Stimulated activated naive CD4-positive, alpha-beta T cell treated with Interleukin-2 at 50 U/mL for 16 hours (primary cell): ENCODE measurements at places on chromosomes 1 and 21.

DNA sequence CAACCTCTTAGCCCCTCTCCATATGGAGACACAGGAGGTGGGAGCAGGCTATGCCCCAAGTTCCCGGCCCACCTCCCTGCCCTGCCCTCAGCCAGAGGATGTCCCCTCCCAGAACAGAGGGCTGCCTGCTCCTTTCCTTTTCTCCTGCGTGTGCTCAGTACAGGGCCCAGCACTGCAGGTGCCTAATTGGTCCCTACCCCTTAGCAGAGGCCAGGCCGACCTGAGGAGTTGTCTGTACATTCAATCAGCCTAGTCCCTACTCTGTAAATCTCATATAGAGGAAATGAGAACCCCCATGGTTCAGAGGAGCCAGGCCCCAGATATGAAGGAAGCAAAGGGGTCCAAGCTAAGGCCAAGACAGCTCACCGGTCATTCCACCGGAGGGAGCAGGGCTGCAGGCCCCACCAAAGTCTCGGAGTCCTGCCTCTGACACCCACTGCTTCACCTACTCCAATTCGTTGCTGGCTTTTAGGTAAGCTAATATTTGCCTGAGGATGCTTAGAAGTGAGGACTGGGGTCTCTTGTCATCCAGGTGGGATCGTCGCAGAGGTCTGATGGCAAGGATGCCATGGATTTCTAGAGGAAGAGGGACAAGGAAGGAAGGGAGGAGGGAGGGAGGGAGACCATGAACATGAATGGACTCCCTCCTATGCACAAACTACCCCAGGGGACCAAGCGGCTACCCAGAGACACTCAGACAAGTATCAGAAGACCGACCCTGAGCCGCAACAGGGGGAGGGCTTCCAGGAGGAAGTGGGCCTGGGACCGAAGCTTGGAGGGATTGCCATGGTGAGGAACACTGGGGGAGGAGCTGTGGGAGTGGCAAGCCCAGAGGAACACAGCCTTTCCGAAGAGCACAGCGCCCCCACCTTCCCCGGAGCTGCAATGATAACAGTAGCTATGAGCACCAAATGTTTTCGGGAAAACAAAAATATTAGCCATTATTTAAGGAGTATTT, 30.4 kb upstream of the FOXO6 start:
- DNase-seq = no peak

DNA sequence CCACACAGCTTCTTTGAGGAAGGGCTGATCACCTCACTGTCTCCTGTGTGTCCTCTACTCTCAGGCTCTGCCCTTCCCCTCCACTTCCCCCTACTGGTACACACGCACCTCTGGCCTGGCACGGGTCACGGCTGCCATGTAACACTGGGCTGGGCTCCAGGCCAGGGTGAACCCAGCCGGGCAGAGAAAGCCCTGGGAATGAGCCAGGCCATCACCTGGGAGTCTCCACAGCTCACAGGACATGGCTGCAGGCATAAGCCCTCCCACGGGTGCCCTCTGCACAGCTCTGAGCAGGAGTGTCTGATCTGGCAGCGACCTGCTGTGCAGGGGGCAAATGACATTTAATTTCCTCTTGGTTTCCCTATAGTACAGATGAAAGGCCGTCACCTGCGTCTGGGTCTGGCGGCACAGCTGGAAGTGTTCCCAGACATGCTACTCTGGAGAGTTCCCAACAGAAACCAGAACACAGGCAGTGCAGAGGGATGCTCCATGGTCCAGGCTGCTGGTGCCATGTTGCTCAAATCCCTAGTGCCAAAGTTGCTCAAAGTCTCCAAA, 61.2 kb downstream of the ERI3 start:
- DNase-seq = no peak

- no peak for DNase-seq
Measured at GRCh38 chr1:62849031-62849430, 65.1 kb downstream of the ATG4C start.

DNA sequence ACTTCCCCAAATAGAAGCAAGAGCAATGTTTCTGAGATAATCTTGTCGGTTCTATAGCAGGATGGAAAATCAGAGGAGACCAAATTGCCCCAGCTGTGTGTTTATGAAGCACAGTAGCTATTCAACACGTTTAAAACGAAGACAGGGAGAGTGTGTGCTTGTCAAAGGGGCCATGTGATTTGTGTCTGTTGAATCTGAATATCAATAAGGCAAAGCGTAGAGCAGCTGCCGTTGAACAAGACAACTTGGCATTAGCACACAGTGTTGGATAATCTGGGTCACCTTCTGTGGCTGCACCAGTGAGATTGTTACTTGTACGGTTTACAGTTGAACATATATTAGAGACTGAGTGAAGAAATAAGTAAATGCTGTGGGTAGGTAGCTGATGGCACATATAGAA, 1.0 kb downstream of the CRB1 start:
- no peak for DNase-seq

DNA sequence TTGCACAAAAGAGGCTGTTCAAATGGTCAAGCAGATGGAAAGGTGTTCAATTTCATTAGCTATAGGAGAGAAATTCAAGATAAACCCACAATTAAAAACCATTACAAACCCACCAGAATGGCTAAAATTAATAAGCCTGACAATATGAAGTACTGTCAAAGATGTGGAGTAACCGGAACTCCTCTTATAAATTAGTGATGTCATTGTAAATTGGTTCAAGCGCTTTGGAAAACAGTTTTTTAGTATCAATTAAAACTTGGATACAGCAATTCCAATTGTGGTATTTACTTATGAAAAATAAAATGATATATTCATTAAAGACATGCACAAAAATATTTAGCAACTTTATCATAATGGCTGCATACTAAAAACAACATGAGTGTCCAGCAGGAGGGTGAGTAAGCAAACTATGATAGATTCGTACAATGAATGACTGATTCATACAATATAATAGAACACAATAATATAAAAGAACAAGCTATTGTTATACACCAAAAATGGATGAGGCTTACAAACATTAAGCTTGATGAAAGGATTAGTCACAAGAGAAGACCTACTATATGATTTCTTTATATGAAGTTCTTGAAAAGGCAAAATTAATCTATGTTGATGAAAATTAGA, 38.4 kb upstream of the FGGY start:
- no peak for DNase-seq

GRCh38 chr1:183019860-183020259, 3.4 kb upstream of the LAMC1 start:
- no peak for DNase-seq

DNA sequence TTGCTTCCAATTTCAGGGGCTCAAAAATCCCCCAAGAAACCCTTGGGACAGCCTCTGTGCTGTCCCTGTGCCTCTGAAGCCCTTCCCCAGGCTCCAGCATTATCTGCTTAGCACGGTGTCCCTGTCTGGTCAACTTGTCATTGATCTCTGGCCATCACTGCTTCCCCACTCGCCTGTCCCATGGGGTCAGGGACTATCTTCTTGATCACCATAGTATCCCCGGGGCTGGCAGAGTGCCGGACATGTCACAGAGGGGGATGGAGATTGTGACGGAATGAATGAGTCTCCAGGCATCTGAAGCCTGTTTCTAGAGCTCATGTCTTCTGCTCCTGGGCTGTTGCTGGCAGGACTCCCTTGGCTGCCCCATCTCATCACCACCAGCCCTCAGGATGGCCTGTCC, 99.4 kb upstream of the VAMP3 start:
- no peak for DNase-seq

DNA sequence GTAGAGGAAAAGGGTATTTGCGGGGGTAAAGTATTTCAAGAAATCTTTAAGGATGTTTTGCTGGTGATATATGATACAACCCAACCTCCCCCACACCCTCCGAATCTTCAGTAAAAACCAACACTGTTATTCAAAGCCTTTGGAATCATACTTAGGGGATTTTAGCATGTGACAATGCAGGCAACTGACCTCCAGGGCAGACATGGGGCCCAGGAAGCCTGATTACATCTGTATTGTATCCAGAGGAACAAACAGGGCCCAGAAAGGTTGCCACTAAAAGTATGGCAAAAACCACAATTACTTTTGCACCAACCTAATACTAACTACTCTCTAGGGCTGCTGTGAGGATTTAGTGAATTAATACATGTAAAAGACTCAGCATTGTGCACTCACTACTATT, 43.9 kb upstream of the CNN3 start:
- DNase-seq = no peak

GRCh38 chr21:36297406-36297937, 22.5 kb upstream of the MORC3 start:
- DNase-seq = no peak

DNA sequence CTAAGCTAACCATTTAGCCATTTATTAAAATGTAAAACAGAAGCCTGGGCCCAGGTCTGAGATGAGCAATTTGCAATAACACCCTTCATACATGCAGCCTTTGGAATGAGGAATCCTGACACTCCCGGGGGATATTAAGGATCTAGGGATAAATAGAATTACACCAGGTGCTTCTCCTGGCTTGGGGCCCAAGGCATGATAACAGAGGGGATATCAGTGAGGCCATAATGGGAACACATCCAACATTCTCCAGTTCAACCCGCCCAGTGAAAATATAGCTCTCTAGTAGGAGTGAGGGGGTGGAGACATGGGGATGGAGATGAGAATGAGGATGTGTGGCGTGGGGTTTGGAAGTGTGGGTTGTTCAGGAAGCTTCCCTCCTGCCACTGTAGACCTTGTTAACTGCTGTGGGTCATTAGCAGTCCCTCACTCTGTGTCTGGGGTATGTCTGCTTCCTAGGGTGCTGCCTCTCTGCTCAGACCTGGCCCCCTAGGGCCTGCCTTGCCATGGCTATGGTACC, 57.9 kb upstream of the KANK4 start:
- no peak for DNase-seq

DNA sequence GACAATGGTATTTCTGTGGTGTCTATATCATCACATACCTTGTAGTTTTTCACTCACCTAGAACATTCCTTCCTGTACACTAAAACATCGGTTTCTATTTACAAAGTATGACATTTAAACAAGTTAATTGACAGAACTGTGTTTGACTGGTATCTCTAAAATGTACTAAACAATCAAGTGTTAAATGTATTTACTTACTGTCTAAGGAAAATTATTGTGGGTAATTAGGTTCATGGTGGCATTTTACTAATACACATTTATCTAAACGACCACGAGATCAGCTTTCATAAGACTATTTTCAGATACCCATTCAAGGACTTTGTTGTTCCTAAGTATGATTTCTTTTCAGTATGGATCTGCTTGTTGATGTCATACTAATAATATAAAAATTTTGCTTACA, 115.2 kb downstream of the ADGRL2 start:
- no peak for DNase-seq

- DNase-seq = no peak
Measured at GRCh38 chr1:10380594-10381275, 18.1 kb upstream of the PGD start.

- DNase-seq = no peak
Measured at GRCh38 chr1:200081151-200081968, 53.9 kb downstream of the NR5A2 start.

DNA sequence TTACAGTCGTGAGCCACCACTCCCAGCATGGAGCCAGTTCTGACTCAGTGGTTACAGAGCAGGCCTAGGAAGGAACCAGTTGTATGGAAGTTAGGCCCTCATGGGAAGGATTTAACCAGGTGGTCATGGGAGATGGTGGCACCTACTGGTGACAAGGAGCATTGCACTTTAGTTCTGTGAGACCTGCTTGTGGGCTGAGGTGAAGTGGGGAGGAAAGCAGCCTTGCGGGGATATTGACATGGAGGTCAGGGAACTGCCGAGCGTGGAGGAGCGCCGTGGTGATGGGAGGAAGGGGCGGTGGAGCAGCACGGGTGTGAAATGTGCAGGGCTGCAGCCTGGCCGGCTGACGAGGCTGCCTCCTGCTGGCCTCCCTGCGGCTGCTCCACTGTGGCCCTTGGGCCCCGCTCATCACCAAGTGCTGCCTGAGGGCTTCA, 100.4 kb downstream of the GALNT2 start:
- DNase-seq = peak; percentile 20

GRCh38 chr1:205456868-205457745, 1.3 kb upstream of the BLACAT1 start:
- DNase-seq = no peak

GRCh38 chr1:242761556-242761955, 237.1 kb upstream of the PLD5 start:
- no peak for DNase-seq

GRCh38 chr1:214567481-214567980, 16.1 kb upstream of the PTPN14 start:
- no peak for DNase-seq

DNA sequence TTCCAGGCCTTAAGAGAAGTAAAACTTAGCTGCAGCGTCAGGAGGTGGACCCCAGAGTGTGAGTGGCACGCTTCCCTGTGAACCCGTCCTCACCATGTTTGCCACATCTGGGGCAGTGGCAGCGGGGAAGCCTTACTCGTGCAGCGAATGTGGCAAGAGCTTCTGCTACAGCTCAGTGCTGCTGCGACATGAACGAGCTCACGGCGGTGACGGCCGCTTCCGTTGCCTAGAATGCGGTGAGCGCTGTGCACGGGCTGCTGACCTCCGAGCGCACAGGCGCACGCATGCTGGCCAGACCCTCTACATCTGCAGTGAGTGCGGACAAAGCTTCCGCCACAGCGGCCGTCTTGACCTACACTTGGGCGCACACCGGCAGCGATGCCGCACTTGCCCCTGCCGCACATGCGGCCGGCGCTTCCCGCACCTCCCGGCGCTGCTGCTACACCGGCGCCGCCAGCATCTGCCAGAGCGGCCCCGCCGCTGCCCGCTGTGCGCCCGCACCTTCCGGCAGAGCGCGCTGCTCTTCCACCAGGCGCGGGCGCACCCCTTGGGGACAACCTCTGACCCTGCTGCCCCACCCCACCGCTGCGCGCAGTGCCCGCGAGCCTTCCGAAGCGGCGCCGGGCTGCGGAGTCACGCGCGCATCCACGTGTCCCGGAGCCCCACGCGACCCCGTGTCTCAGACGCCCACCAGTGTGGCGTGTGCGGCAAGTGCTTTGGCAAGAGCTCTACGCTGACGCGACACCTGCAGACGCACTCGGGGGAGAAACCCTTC, 9.3 kb downstream of the ZNF672 start:
- no peak for DNase-seq

GRCh38 chr1:2108213-2108876, 58.1 kb downstream of the PRKCZ start:
- DNase-seq = no peak

DNA sequence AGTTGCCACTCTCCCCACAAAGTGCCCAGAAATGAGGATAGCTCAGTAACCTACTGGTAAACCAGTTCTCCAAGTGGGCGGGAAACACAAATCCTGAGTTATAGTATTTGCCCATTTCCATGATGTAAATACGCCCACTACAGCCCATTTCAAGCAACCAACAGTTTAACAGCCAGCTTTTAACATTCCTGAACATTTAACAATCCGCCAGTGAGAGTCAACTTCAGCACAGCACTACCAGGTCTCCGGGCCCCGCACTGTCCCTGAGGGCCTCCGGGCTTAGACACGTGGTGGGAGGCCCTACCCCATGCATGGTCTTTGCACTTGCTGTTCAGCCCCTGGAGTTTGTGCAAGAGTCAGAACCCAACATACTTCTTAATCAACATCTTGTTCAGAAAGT, 132.0 kb upstream of the CTTNBP2NL start:
- DNase-seq = no peak

DNA sequence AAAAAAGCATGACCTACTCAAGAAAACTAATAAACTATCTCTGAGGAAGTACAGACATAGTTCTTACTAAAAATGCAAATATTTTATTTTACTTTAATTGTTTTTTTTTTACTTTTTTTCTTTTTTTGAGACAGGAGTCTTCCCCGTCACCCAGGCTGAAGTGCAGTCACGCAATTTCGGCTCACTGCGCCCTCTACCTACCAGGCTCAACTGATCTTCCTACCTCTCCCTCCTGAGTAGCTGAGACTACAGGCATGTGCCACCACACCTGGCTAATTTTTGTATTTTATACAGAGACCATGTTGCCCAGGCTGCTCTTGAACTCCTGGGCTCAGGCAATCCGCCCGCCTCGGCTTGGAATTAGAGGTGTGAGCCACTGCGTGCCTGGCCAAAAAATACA, 1263.1 kb downstream of the KCNT2 start:
- no peak for DNase-seq
